ENCODE measurements at places on chromosomes 7 and 10.

GRCh38 chr7:17530244-17530643, 231.8 kb downstream of the AHR start:
- DNase-seq: no peak

- DNase-seq: no peak
Measured at GRCh38 chr7:28466341-28466740, 54.0 kb downstream of the CREB5 start.

GRCh38 chr7:139523199-139523941, at the start of gene CLEC2L:
CLEC2L (plus strand) TSS chr7:139523685; CDS start chr7:139523928, 243 bp downstream.
- DNase-seq: no peak

DNA sequence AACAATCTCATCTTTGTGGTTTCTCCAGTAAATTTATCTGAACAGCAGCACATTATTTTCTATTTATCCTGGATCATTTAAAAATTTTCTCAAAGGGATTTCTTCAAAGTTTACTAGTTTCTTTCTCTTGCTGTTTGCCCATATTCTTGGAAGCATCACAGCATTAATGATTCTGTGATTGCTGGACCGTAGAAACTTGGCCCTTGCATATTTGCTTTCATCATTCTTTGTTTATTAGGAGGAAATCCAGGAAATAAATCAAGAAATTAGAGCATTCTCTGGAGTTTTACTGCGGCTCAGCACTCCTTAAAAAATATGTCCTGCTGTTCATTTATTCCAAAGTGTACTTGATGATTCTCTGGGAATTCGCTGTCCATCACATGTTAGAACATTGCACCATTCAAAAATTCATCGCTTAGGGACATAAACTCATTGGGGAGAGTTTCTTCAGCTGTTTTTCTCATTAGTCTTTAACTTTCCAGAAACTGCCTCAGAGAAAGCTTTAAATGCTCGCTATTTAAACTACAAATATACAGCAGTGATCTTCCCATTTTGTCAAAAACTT, 264.0 kb upstream of the CDC14C start:
- DNase-seq: no peak

DNA sequence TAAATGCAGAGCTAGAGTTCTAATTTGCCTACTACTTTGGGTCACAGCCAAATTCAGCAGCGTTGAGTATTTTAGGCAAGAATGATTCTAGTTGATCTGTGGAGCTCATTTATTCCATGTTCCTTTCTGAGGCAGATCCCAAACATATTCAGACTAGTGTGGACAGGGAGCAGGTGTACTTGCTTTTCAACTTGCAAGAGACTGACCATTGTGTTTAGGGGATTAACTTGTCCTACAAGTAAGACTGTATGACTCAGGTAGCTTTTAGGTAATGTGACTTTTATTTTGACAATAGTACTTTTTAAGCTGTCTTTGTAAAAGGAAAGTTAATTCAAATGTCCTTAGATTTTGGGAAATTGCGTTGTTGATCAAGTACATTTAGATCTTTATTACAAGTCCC, 285.5 kb downstream of the TWIST1 start:
- no peak for DNase-seq

DNA sequence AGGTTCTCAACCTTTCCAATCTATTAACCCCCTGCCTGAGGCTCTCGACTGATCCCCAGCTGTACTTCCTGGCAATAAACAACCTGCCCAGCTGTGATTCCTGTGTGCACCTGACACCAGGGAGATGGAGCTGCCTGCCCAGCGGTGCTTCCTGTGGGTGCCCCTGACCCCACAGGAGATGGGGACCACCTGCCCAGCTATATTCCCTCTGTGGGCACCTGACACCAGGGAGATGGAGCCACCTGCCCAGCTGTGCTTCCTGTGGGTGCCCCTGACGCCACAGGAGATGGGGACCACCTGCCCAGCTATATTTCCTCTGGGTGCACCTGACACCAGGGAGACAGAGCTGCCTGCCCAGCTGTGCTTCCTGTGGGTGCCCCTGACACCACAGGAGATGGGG, 184.0 kb downstream of the DIP2C start:
- no peak for DNase-seq

DNA sequence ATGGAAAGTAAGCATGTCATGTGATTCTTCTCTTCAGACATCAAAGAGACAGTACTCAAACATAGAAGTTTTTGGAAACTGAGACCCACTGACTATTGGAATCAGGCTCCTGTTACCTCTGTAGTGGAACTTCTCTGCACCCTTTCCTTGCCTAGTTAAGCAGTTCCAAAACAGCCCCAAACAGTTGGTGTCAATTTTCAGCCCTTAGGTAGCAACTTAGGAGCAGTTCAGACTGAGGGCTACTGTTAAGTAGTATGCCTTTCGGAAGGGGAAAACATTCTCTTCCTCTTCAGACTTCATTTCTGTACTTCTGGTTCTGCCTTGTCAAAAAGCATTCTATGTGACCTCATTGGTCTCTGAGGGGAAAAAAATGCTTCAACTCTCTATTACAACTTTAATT, 85.7 kb downstream of the ZNF277 start:
- DNase-seq: no peak

GRCh38 chr10:130111852-130112180, 1.2 kb upstream of the C10orf143 start:
- DNase-seq: no peak

Data from T-helper 2 cell (primary cell).